Mammary epithelial cell (primary cell): ENCODE measurements at places on chromosomes 12 and 14. TPM values are rescaled to one million over a fixed set of nuclear protein-coding genes. Genes with fewer than 3 reads are reported as not detected.
A peak's percentile ranks its signal among the peaks of the same experiment; 100 is the strongest.

- DNase-seq: peak; percentile 77
Observed at GRCh38 chr12:49188201-49188915, 522 bp downstream of the TUBA1A start.

- DNase-seq: peak; percentile 99
Observed at GRCh38 chr12:108838194-108839017, 19.0 kb downstream of the SSH1 start.

GRCh38 chr14:56358851-56359614, 220.6 kb upstream of the TMEM260 start:
- no peak for DNase-seq

GRCh38 chr14:73889376-73889775, 2.7 kb downstream of the ZNF410 start:
- no peak for DNase-seq

- DNase-seq: no peak
Observed at GRCh38 chr12:130687190-130687589, 28.9 kb downstream of the RIMBP2 start.

- DNase-seq: peak; percentile 27
Observed at GRCh38 chr12:123444092-123445026, 7.9 kb upstream of the RILPL2 start.

- no peak for DNase-seq
Observed at GRCh38 chr14:23447361-23448350, 12.2 kb upstream of the MYH7 start.

DNA sequence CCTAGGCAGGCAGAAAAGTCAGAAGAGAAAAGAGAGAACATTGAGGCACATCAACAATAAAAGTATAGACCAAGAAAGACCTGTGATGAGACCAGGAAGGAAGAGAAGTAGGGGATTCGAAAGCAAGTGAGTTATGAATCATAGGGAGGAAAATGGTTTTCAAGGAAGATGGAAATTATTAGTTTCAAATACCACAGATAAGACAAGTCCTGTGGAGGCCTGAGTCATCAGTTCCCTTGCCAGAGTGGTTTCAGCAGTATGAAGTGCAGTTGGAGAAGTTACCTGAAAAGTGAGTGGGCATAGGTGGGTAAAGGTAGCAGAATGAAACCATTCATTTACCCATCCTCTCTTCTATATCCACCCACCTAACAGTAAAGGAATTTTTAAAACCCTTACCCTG, 25.2 kb upstream of the TSPAN8 start:
- peak; percentile 58 for DNase-seq

DNA sequence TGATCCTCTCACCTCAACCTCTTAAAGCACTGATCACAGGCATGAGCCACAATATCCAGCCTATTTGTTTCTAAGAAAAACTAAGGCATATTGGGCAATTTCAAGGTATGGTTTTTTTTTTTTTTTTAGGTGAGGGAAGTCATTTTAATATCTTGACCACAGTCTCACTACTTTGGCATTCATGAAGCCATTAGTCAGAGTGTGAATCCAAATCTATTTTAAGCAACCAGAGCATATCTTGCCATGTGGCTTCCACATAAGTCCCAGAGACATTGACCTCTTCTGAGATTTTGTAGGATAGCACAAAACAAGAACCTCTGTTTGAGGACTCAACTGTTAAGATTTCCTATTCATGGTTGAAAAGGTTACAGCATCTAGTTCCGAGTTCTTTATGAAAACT, 130.3 kb upstream of the RBM19 start:
- DNase-seq: no peak

GRCh38 chr12:6768437-6768914, 2.3 kb downstream of the PTMS start:
- no peak for DNase-seq

DNA sequence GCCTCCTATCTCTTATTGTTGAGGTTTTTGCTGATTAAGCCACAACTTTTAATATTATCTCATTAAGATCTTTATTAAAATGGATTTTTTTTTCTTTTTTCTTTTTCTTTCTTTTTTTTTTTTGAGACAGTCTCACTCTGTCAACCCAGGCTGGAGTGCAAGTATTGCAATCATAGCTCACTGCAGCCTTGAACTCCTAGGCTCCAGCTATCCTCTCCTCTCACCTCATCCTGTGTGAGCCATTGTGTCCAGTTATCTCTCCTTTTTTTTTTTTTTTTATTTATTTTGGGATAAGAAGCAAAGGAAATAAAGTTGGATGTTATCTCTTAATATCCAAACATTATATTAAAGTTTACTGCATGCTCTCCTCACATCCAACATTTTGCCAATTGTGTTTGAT, 12.7 kb downstream of the VEZT start:
- no peak for DNase-seq

- no peak for DNase-seq
Observed at GRCh38 chr14:73754911-73755360, 40.8 kb upstream of the PNMA1 start.

DNA sequence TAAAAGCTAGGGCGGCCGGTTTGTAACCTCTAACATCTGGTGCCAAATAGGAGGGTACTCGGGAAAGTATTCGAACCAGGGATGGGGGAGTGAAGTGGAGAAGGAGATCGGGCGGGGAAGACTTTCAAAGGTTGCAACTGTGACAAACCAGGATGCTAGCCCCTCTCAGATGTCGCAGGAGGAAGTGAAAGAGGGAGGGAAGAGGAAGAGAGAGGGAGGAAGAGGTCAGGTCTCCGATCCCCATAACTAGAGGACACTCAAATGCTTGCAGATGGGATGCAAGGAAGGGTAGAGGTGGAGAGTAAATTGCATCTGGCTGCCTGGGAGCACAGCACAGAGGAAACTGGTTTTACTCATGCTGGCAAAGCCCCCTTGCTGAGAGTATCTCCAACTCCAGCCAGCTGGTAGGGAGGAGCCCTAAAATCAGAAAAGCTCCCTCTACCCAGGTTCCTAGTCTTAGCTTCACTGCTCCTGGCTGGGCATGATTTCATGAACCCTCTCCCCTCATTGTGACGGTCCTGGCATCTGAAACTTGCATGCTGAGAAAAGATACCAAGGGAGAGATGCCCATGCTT, 696.7 kb upstream of the TBX3 start:
- no peak for DNase-seq

DNA sequence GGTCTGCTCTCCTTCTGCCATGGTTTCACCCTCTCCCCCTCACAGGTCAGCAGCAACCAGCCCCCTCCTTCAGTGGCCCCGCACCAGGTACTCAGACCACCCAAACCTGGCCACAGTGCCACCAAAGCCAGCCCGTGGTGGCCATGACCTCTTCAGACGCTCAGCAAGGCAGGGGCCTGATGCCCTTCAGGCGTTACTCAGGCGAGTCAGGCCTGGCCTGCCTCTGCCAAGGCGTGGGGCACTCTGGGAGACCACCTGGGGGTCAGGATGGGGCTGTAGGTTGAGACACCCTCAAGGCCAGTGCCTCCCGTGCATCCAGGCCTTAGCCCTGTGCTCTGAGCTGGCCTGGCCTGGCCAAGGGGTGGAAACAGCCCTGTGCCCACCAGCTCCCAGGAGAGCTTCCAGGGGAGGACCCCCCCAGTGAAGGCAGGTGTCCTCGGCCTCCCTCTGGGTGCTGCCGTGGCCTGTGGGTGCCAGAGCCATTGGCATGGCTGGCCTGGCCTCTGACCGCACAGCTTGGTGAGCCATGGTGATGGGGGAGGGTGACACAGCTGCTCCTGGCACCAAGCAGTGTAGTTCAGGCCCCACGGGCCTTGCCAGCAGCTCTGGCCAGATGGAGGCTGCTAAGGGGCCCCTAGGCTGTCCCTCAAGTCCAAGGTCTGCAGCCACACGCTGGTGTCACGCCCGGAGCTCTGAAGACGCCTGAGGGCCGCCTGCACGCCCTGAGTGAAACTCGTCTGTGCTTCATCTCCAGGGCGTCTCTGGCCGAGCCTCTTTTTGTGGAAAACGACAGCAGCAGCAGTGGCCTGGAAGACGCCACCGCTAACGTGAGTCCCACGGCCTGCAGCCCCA, 15.1 kb downstream of the XRCC3 start:
- DNase-seq: no peak

- DNase-seq: peak; percentile 41
Observed at GRCh38 chr14:98692832-98693231, 579.2 kb downstream of the BCL11B start.

- peak; percentile 60 for DNase-seq
Observed at GRCh38 chr12:46983959-46984841, 95.2 kb upstream of the PCED1B start.

DNA sequence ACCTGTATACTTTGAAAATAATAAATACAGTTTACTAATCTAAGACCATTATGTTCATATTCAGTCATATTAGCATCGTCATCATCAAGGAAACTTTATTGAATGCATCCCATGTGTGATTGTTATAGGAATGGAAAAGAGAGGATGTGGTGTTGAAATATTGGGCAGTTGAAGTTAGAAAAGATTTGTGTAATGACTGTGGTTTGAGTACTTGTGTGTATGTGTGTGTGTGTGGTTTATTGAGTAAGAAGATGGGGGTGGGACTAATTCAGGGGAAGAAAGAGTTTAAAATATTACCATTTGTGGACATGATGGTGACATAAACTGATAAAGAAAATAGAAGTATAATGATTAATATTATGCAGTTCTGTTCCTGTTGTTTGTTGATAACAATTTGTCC, 238.7 kb upstream of the SEL1L start:
- no peak for DNase-seq

DNA sequence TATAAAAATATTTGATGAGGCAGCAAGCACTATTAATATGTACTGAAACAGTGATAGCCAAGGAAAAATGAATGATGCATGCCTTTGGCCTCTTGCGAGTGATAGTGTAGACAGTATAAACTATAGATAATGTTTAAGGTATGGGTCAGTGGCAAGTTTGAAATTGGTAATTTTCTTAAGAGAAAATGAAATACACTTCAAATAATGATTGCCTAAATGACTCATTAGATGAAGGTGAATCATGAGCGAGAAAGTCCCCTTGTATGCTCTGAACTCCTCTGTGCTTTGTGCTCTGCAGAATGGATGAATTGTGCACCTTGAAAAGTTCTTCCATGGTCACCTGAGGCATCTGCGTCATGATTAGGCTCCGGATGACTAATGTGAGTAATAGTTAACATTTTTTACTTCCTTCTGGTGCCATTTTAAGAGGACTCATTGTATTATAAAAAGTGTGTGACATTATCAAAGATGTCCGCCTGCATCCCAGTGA, 84.9 kb upstream of the RTL1 start:
- DNase-seq: peak; percentile 98

GRCh38 chr12:123532019-123532418, 1.5 kb downstream of the RILPL1 start:
- DNase-seq: peak; percentile 41

GRCh38 chr14:101927859-101928258, 36.5 kb upstream of the DYNC1H1 start:
- DNase-seq: peak; percentile 60

DNA sequence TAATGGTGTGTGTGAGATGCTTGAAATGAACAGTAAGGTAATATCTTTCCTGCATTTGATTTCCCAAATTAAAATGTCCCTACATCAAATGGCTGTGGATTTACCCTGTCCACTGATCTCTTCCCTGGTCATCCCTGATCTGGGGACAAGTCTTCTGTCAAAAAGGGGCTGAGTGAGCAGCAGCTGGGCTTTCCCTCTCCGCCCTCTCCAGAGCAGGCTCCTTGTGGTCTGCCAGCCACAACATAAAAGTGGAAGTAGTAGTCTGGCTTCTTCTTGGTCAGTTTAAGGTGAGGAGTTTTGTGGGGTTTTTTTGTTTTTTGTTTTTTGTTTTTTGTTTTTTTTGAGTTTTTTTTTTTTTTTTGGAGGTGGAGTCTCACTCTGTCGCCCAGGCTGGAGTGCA, 25.2 kb upstream of the PLXNC1 start:
- DNase-seq: no peak

- no peak for DNase-seq
Observed at GRCh38 chr14:94175011-94175745, 1.1 kb downstream of the PPP4R4 start.

- DNase-seq: no peak
Observed at GRCh38 chr12:6965714-6966113, 4.8 kb downstream of the PHB2 start.

GRCh38 chr14:86087377-86087776, 557.4 kb downstream of the FLRT2 start:
- DNase-seq: no peak

DNA sequence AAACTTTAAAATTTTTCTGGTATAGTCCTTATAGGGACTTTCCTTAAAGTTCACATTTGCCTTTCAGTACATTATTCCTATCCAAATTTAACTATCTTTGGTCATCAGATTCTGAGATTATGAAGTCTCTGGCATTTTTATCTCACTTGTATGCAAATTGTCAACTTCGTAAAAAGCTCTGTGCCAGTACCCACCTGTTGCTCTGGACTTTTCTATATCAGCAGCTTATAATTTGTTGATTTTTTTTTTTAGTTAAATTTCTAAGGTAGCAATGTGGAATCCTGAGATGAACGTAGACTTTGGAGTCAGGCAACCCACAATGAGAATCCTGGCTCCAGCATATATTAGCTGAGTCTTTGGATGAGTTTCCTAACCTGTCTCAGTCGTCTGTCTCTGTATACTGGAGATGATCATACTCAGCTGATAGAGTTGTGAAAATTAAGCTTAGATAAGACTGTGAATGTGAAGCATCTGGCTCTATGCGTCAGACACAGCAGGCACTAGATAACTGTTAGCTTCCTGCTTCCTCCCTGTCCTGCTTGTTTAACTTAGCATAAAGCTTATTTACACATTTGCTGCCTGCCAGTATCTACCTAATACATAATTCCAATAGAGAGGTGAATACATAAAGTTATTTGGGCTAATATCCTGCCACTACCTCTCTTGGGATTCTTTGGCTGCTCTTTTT, 59.8 kb downstream of the MARK3 start:
- DNase-seq: no peak

The SMCO2 gene
- 0.07 TPM for polyA plus RNA-seq

The B4GALNT1 gene
- 10.8 TPM for polyA plus RNA-seq

The ATP2A2 gene
- polyA plus RNA-seq: 156 TPM

The CEP290 gene
- polyA plus RNA-seq: 4.7 TPM

The SYNDIG1L gene
- polyA plus RNA-seq: not detected

The RASSF8 gene
- 12.2 TPM for polyA plus RNA-seq

The SCNN1A gene
- polyA plus RNA-seq: 174 TPM

The FGD4 gene
- 11.1 TPM for polyA plus RNA-seq
